ENCODE measurements at places on chromosomes 6 and 20.

DNA sequence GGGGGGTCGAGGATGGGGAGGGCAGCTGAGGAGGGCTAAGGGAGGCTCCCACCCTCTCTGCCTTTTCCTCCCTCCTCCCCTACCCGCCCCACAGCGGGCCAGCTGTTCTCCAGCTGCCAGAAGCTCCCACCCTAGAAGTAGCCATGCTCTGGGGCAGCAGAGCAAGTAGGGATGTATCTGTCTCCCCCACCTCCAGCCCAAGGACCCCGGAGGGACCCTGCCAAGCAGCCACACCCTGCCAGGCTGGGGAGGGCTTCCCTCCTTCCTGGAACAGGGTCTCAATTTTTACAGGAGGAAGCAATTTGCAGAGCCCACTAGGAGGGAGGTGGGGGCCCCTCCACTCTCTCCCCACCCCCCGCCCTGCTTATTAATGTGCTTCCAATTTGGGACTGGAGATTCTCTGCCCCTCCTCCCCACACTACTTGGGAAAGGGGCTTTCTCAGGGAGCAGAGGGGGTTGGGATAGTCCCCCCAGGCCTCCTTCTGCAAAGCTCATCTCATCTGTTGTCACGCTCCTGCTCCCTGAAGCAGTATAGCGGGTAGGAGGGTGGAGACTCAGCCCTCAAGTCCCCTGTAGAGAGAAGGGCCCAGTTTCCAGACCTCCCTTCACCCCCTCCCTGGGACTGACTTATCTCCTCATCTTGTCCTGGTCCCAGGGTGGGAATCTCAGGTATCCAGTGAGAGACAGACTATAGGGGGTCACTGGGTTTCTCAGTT is 4.5 kb downstream of the TEAD3 start:
- DNase-seq: peak; percentile 21

- DNase-seq: no peak
Measured at GRCh38 chr20:18907353-18907752, 93.8 kb downstream of the SCP2D1 start.

DNA sequence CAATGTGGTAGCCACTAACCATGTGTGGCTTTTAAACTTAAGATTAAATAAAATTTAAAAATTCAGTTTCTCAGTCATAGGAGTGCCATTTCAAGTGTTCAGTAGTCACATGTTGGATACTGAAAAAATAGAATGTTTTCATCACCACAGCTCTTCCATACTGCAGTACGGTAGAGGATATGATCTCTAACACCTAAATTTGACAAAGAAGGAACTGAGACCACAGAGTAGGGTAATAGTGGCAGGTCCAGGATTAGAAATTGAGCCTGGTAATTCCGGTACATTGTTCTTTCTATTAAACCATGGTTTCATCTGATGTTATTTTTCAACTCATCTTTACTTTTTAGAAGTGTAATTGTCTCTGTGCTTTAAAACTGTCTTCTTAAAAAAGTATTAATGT is 104.0 kb downstream of the CD2AP start:
- no peak for DNase-seq

DNA sequence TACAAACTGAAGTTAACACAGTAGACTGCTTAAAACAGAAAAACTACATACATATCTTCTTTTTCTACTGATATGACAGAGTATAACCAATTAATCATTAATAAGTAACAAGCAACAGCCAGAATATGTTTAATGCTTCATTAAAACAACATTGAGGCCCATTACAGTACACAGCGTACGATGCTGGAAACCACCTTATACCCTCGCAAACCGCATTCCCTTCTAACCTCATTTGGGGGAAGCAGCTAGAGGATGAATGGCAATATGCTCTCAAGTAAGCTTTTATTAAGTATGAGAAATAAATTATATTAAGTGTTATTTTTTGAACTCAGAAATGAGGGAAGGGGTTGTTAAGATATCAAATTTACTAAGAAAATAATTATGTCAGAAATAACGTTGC is 142.4 kb downstream of the GMDS start:
- no peak for DNase-seq

DNA sequence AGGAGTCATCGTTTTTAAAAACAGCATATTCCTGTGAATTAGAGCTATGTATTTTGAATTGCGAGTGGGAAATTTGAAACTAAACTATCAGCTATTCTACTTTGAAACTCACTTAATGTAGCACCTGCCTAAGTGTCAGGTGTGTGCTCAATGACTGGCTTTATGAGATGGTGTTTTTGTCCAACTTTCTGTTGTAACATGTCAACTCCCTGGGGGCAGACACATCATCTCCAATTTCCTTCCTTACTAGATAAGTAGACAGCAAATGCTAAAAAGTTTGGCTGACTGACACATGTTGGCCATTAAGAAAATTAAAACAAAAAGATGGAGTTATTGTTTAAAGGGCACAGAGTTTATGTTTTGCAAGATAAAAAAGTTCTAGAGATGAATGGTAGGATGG is 226.9 kb downstream of the TFAP2B start:
- no peak for DNase-seq

DNA sequence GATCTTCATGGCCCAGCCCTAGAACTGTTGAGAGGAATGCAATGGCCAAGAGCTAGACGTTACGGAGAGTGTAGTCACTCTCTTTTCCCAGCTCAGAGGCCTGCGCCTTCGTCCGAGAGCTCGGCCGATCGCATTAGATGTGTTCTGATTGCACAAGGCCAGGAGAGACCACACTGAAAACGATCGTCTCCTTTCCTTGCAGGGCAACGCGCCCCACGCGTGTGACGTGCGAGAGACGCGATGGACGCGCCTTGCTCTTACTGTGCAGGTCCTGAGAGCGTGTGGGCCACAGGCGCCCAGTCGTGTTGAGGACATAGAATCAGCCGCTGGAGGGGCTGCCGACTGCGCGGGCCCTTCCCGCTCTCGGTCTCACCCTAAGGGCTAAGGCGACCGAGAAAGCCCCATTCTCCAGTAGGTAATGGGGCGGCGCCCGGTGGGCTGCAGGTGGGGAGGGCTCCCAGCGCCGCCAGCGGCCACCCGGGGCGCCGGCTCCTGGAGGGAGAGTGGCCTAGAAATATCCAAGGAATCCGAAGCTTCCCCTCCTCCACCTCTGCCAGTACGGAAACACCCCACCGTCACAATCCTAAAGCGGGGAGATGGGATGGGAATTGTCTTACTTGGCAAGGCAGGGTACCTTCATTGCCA is 26.9 kb downstream of the TFAP2B start:
- DNase-seq: no peak

GRCh38 chr6:128070406-128070805 is 169.5 kb upstream of the THEMIS start:
- peak; percentile 31 for DNase-seq

- peak; percentile 17 for DNase-seq
Measured at GRCh38 chr6:16799279-16800193, 38.3 kb upstream of the ATXN1 start.

- DNase-seq: no peak
Measured at GRCh38 chr6:119160911-119161310, 82.4 kb upstream of the FAM184A start.

DNA sequence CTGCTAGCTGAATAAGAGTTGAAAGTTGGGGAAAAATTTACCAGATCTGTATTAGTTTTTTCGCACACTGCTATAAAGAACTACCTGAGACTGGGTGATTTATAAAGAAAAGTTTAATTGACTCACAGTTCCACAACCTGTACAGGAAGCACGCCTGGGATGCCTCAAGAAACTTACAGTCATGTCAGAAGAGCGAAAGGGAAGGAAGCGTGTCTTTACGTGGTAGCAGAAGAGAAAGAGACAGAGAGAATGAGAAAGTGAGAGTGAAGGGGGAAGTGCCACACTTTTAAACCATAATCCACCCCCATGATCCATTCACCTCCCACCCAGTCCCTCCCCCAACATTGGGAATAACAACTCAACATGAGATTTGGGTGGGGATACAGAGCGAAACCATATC is 79.6 kb downstream of the KHDC1L start:
- DNase-seq: no peak

DNA sequence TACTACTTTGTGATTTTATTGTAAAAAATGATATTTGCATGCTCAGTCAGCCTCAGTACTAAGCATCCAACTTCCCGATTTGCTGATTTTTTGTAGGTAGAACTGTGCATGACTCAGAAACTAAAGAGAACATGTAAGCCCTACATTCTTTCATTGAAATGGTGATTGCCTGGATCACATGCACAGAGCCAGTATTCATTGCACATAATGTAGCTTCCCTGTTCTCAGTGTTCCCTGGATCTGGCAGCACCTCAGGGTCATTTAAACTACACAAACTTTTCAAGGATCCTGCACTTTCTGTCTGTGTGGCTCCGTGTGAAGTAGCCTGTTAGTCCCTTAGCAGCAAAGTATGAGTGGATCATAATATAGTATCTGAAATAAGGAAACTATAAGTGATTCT is 422.9 kb upstream of the AGPAT4 start:
- DNase-seq: peak; percentile 16

GRCh38 chr6:45531999-45532595 is 154.4 kb upstream of the SUPT3H start:
- no peak for DNase-seq

GRCh38 chr6:51738614-51739013 is 348.8 kb downstream of the PKHD1 start:
- DNase-seq: no peak

GRCh38 chr20:32559205-32559752 is 25.9 kb downstream of the NOL4L start:
- no peak for DNase-seq

- DNase-seq: no peak
Measured at GRCh38 chr6:22673474-22673873, 104.1 kb downstream of the HDGFL1 start.

GRCh38 chr6:114281496-114281895 is 61.3 kb downstream of the HS3ST5 start:
- peak; percentile 40 for DNase-seq

DNA sequence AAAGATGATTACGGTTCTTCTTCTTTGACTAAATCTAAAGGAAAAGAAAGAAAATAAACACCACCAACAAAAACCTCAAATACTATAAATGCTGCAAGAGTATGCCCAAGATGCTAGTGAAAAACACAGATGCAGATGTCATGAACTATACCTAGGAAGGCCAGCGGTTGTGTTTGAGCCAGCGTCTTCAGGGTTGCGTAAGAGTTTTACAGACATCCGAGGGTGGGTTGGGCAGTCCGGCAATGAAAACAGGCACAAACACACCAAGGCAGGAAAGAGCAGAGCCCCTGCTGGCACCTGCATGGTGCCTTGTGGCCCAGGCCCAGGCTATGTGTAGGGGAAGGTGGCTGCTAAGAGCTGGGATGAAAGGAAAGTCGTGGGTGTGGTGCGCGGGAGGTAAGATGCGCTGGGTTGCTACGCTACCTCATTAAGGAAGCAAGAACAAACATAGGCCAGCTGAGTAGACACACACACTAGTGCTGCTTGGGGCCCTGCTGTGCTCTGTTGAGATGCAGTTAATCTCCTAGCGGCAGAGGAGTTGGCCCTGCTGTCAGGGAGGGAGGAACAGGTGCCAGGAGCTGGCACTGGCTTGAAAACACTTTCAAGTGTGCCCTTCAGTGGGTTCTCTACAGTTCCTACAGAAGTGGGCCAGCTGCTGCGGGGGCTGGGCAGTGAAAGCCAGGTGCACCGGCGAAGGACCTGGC is 170.2 kb upstream of the PLN start:
- no peak for DNase-seq

DNA sequence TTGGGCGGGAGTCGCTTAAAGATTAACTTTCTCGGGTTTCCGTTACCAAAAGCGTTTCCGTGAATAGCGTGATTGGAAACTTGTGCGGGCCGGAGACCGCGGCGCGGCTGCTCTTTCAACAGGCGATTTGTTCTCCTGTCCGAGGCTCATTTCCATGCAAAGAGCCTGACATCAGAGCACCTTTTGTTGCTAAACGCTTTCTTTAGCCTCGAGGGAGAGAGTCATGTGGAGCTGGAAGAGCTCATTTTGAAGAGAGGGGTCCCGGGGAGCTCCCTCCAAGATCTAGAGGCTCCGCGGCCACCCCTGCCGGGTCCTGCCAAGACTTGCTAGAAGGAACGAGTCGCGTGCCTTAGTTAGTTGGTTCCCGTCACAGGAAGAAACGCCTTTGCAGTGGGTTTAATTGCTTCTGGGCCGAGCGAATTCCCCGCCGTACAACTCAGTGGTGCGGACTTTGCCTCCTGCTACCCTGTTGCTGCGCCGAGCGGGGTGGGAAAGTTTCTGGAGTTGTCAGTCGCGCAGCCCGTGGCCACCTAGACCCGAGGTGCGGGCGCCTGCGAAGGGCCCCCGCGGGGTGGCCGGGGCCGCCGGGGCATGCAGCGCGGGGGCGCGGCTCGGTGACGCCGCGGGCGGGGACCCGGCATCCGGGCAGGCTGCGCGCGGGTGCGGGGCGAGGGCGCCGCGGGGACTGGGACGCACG is at the start of gene SASH1:
Gene SASH1 (plus strand): TSS at position 489 of the 697 bp plus-strand sequence. CDS start 230 bp downstream, outside the sequence.
- peak; percentile 85 for DNase-seq

- DNase-seq: peak; percentile 22
Measured at GRCh38 chr6:32369660-32370059, 2.0 kb downstream of the TSBP1 start.

- DNase-seq: no peak
Measured at GRCh38 chr6:19137505-19137904, 699.7 kb upstream of the ID4 start.

DNA sequence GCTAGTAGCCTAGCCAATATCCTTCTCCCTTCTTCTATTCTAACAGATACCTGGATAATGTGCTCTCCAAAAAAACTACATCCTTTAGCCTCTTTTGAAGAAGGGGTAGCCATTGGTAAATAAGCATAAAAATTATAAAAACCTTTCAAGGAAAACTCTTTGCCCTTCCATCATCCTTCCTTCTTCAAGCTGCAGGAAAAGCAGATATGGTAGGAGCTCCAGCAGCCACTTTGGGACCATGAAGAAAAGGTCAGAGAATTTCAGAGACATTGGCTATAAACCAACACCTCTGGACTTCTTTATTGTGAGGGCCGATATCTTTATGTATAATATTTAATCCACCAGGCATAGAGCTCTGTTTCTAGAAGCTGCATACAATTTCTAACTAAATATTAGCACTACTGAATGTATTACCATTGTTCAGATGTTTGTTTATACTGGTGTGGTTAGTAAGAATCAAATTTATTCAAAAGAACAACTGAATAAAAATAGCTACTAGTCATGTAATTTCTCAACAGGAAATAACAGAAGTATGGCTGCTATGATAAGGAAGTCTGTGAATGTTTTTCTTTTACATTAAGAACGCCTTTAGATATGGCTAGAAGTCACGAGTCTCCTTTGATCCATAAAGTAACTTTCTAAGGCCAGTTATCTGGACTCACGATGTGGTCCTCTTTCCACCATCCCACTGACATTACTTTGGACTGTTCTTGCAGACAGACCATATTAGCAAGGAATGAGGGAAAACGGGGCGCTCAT is 32.2 kb downstream of the MYLK4 start:
- peak; percentile 24 for DNase-seq

DNA sequence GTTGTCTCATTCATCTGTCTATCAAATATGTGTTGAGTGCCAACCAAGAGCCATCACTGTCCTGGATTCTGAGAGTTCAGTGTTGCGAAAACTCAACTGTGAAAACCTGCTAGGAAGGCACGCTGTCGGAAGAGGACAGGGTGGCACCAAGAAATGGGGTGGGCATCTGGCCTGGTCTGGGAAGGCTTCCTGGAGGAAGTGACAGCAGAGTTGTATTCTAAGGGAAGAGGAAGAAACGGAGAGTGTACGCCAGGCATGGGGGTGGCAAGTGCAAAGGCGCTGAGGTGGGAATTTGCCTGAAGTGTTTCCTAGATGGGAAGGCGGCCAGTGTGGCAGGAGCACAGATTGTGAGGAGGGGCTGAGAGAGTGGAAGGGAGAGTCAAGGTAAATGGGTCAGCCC is 91.2 kb downstream of the ANKRD60 start:
- no peak for DNase-seq
